ENCODE measurements at places on chromosomes 3 and 15. TPM values are rescaled to one million over a fixed set of nuclear protein-coding genes. Genes with fewer than 3 reads are reported as not detected.

GABRB3 gene
- 8.2 TPM for total RNA-seq

DNA sequence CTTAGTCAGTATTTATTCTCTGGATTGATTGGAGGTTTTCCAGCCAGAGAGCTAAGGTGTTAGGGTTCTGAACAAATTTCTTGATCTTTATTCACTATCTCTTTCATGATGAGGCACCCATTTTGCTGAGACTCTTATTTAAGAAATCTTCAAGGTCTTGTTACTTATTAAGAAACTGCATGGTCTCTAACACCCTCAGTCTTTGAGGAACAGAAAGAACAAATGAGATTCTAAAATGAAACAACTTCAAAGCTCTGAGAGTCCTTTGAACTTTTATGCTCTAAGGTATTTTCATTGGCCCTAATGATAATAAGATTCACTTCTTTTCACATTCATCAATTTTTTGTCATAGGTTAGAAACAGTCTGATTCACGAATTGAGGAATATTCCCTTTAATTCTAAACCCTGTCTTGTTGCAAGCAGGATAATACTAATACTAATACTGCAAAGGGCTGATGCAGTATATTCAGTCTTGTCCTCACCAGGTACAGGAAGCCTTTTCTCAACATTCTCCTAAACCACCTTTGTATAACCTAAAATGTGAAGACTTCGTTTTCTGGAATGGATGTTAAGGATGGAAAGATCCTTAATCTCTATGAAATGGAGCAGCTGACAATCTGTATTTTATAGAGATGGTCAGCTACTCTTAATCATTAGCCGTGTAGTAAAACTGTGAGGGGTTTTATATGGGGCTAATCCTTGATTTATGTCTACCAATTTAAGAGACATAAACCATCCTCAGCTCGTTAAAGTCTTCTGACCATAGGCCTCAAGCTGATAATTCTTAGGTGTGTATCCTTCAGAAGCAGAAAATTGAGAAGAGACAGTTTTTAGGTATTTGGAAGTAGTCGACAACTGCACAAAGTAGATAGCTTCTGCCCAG is 198.3 kb downstream of the OTOL1 start:
- no peaks in the 10 kb centered on the region for H3K27me3 ChIP-seq
- H3K4me3 ChIP-seq, result no peak overlapping the region

GRCh38 chr15:60580650-60581376 is 101.9 kb upstream of the ICE2 start:
- DNase-seq, result no peak
- no peak overlapping the region for H3K4me3 ChIP-seq
- no peak overlapping the region for H3K27ac ChIP-seq
- no peaks in the 10 kb centered on the region for H3K36me3 ChIP-seq
- no peaks in the 10 kb centered on the region for H3K27me3 ChIP-seq

GHSR gene
- total RNA-seq, result not detected

DNA sequence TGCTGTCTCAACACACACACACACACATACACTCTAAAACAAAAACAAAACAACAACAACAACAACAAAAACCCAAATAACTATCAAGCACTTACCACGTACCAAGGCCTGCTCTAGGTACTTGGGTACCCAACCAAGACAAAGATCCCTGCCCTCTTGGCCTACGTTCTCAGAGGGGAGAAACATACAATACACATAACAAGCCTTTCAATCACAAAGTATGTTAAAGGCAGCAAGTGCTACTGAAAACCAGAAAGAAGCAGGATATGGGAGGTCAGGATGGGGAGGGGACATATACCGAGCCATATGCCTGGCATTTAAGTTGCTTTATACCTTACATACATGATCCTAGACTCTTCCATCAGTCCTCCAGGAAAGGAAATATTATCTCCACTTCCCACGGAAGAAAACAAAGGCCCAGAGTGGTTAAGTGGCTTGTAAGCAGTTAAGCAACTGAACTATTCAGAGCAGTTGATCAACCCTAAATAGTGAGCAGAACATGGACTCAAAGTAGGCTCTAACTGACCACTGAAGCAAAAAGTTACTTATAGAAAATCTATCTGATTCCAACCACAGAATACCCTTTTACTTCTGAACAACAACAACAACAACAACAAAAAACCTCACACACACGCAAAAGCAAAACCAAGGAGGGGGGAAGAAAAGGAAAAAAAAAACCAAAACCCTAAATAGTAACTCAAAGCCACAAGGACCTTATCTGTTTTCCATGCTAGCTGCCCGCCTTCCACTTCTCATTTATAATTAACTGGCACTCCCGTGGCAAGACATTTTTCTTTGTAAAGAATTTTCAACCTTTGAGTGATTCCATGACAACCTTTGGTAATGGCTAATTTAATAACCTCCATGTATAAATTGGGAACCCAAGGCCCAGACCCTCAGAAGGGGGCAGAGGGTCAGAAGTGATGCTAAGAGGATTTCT is 21.0 kb downstream of the PRICKLE2 start:
- no peaks in the 10 kb centered on the region for H3K27me3 ChIP-seq
- H3K36me3 ChIP-seq, result peaks cover 3% of the 10 kb centered on the region
- H3K4me3 ChIP-seq, result no peak overlapping the region

DNA sequence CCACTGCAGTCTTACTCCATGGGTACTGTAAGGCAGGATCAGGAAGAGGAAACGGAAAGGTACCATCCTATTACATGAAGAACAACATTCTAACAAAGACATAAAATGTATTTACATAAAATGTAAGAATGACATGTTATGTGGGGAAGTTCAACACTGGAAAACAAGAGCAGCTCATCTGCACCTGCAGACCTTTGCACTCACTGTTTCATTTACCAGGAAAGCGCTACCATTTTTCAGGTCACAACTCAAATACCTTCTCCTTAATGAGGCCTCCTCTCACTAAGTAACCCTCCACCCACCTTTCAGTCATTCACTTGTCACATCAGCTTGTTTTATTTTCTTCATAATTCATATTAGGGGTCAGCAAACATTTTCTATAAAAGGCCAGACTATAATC is 2.6 kb downstream of the TMCC1 start:
- H3K27me3 ChIP-seq, result no peaks in the 10 kb centered on the region
- no peak for DNase-seq
- no peak overlapping the region for H3K4me3 ChIP-seq
- H3K4me1 ChIP-seq, result peaks cover 52% of the 10 kb centered on the region
